ENCODE measurements at places on chromosomes 7 and 10.

GRCh38 chr7:123557016-123557397, 611 bp downstream of the NDUFA5 start:
- DNase-seq = no peak

- no peak for DNase-seq
Observed at GRCh38 chr7:147089051-147089461, 972.5 kb downstream of the CNTNAP2 start.

GRCh38 chr7:111860248-111860647, 298.0 kb upstream of the IMMP2L start:
- no peak for DNase-seq

DNA sequence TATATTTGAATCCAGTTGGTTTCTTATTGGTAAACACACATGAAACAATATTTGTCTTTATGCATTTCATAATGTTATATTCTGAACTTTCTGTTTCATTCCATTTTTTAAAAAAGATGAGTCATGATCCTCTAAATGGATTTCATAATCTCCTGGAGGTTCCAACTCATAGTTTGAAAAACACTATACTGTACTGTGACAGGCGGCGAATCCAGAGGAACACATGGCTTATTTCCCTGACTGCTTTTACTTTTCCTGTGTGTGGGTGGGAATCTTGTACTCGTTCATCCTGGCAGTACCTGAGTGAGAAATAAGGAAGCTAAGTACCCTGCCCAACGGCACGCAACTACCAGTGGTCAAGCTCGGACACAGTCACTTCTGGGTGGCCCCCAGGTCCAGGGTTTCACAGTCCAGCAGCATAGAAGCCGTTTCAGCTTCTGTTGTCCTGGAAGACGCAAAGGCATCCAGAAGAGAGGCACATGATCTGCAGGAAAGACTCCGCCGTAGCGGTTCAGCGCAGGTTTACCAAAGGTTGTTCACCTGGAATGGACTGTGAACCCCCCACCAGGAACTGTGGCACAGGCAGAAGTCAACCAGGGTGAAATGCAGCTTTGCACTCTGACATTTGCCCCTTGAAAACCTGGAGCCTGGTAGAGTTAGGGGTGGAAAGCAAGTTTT, 117.7 kb downstream of the CCNY start:
- DNase-seq = no peak

- DNase-seq = no peak
Observed at GRCh38 chr10:119782981-119783664, 57.3 kb downstream of the INPP5F start.

- DNase-seq = no peak
Observed at GRCh38 chr10:92995509-92995908, 65.1 kb upstream of the CYP26C1 start.

Data from CD4-positive, alpha-beta T cell (primary cell).